ENCODE measurements at places on chromosomes 4 and X. TPM values are rescaled to one million over a fixed set of nuclear protein-coding genes. Genes with fewer than 3 reads are reported as not detected.

Gene CASP3
- total RNA-seq: 34.7 TPM

Gene RAI2
- total RNA-seq: 0.38 TPM

Gene ARFIP1
- 46.0 TPM for total RNA-seq

Gene CFAP99
- total RNA-seq: not detected

Gene PPP4R3C
- total RNA-seq: not detected

Gene XAGE2
- not detected for total RNA-seq

Gene CT45A10
- not detected for total RNA-seq

Gene INTU
- total RNA-seq: 3.1 TPM

Gene HTRA3
- 0.58 TPM for total RNA-seq

Gene RBM46
- total RNA-seq: not detected

Gene GSX2
- under 0.01 TPM for total RNA-seq

Gene P2RY10
- not detected for total RNA-seq

Gene RPL9
- total RNA-seq: 2,886 TPM

Gene MGST2
- total RNA-seq: 12.8 TPM

Gene BCORL1
- total RNA-seq: 1.4 TPM

Gene C4orf36
- under 0.01 TPM for total RNA-seq

Gene DACH2
- total RNA-seq: under 0.01 TPM

Gene DCAF4L1
- total RNA-seq: 0.19 TPM

Gene BANK1
- 0.19 TPM for total RNA-seq

Gene AFAP1
- total RNA-seq: 57.8 TPM

Gene MSANTD1
- total RNA-seq: 0.56 TPM

Gene PLAC1
- total RNA-seq: not detected

Gene F9
- total RNA-seq: not detected
